ENCODE measurements at places on chromosomes 13 and 19.

DNA sequence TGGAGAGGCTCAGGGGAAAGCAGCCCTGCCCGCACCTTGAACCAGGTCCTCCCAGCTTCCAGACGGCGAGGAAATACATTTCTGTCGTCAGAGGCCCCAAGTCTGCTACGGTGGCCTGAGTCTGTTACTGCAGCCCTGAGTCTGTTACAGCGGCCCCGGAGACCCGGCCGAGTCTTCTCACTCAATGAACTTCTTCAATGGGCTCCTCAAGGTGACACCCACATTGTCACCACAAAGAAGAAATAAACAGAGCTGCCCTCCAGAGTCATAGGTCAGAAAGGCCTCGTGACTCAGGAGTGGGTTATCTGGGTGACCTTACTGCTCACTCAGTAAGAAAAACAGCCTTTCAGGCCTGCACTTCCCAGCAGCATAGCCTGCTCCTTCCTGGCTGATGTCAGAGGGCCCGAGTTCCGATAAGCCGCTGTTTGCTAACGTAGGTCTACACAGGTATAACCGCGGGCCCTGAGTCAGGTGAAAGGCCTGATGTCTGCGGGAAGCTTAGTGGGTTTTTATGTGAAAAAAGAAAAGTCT is 66.9 kb upstream of the TM9SF2 start:
- no peak for DNase-seq

DNA sequence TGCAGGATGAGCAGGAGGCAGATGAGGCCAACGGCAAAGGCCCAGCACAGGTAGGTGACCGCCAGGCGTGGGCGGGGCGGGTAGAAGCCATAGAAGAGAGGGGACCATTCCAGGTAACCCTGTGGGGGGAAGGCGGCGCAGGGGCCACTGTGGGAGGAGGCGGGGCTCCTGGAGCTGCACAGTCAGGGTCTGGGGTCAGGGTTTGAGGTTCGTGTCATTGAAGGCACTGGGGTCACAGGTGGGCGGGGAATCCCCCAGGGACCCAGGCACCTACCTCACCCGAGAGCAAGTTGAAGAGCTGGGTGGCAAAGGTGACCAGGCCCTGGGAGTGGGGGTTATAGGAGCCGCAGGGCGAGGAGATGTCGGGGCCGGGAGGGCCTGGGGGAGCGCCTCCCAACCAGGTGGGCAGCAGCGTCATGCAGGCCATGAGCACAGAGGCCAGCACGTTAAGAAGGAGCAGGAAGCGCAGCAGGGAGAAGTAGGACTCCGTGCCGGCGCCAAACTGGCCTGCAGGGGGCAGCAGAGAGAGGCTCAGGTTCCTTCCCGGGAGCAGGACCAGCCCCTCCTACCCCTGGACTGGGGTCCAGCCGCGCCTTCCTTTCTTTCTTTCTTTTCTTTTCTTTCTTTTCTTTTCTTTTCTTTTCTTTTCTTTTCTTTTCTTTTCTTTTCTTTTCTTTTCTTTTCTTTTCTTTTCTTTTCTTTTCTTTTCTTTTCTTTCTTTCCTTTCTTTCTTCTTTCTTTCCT is 4.6 kb downstream of the TMC4 start:
- DNase-seq = peak; percentile 91

DNA sequence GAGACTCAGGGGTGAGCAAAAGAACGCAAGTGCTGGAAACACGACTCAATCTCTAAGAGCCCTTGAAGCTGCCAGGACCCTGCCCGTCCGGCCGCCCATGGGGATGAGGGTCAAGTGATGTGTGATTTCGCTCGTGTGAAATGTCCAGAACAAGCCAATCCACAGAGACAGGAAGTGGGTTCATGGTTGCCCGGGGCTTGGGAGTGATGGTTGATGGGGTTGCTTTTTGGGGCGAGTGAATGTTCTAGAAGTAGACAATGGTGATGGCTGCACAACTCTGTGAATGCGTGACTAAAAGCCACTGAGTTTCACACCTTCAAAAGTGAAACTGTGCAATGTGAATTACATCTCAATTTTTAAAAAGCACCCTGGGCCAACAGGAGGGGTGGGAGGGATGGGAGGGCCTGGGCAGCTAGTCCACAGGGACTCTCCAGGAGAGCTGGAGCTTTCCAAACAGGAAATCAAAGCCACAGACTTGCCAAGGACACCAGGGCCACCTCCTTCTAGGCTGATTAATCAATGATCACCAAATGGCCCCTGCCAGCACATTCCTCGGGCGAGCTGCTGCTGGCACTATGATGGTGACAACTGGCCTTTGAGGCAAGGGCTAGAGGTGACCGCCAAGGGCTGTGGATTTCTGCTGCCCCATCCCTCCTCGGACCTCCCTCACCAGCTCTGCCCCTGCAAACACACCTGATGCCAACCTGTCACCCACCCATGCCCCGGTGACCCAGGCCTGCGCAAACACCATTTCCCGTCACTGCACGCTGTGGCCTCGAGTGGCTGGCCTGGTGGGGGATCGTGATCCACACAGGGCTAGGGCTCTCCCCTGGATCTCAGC is 14.0 kb downstream of the DPP9 start:
- no peak for DNase-seq

DNA sequence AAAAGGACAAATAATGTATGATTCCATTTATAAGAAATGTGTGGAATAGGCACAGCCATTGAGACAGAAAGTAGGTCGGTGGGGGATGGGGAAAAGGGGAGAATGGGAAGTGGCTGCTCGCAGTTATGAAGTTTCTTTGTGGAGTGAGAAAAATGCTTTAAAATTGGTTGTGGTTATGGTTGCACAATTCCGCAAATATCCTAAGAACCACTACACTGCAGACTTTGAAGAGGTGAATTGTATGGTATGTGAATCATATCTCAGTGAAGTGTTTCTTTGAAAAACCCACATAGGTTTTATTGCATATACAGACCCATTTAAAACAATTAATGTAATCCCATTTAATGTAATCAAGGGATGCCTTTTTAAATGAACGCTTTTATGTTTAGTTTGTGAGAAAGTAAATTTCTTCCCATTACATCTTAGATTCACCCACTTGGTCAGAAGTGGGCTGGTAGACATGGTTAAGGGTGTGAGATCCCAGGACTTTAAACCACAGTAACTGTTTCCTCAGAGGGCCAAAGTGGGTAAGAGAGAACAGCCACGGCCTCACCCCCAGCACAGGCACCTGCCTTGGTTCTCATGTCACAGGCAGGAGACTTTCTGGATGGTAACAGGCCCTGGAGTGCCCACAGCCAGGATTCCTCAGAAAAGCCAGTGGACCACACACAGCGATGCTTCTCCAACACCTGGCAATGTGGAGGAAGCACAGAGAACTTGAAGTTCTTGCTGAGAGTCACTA is 119.3 kb upstream of the GJB6 start:
- DNase-seq = no peak

GRCh38 chr13:105207572-105208293 is 1327.7 kb downstream of the EFNB2 start:
- no peak for DNase-seq

DNA sequence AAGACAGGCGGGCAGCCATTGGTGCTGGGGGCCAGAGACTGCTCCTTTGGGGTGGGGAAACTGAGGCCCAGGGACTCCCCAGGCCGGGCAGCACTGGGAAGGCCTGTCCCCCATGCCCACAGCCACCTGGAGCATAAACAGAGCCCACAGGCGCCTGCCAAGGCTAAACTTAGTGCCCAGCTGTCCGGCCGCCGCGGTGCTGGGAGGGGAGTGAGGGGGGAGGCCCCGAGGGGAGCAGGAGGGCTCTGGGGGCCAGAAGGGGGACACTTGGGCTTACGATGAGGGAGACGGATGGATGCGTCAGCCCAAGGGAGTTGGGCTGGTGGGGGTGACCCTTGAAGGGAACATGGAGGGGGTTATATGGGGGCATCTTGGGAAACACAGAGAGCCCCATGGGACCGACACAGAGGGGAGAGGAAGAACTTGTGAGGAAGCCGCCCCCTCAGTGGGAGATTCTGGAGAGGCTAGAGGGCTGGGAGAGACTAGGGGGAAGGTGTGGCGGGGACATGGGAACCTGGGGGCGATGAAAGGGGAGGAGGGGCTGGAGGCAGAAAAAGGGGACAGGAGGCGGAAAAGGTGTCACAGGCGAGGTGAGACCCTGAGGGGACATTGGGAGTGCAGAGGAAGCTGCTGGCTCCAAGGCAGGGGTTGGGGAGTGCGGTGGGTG is 2.2 kb downstream of the CERS1 start:
- no peak for DNase-seq

DNA sequence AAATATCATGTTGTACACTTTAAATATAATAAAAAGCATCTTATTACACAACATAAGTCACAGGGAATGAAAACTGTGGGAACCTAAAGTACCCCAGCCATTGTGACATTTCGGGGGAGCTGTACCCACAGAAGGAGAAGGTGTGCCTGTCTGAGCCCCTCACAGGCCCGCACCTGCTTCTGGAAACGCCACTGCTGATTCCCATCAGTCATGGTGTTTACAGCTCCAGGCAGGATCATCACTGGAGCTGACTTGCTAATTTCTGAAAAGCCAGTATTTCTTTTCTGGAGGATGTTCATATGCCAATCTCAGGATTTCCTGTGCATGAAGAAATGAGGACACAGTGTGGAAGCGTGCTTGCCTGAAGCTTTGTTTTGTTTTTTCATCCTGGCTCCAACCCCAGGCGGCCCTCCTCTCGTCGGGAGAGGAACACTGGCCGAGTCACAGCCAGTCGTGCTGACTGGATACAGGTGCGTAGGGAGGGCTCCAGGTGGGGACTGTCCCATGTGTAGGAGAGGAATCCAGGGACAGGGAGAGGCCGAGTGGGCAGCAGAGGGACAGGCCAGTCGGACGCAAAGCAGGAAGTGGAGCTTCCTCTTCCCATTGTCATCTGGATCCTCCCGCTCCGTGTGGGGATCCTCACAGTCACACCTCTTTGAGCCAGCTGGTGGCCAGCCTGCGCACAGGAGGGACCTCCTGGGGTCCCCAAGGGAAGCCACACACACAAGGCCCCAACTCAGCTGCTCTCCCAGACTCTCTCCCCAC is 4.2 kb upstream of the ATP12A start:
- DNase-seq = no peak

DNA sequence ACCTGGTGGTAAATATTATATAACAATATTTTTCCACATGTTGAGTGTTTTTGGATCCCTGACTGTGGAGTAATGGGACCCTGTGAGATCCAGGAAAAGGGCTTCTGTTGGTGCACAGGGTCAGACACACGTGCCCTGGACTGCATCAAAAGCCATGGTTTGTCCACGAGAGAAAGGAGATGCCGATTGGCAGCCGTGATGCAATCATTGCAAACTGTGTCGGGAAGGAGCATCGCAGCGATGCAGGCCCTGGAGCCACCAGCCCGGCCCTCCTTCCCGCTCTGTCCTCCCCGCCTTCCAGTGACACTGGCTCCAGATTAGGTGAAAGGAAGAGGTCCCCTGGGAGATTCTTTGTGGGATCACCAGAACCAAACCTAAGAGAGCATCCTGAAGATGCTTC is 9.1 kb downstream of the COL4A2 start:
- no peak for DNase-seq

- no peak for DNase-seq
Observed at GRCh38 chr13:44484562-44485138, 91.5 kb downstream of the TSC22D1 start.

DNA sequence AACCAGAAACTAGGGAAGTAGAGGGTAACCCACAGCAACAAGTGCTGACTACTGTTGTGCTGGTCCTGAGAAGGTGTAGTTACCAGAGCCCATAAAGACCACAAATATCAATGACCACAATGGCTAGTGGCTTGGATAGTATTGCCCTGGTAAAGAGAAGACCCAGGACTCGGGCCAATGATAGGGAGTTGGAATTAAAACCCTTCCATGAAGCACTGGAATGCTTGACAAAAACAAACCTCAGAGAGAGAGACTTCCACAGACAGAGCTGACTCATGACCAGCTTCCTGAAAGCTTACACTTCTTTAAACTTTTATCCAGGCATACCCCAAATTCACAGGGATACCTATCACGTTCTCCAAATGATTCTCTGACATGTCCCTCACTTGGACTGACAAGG is 60.5 kb downstream of the WDR87 start:
- DNase-seq = no peak

DNA sequence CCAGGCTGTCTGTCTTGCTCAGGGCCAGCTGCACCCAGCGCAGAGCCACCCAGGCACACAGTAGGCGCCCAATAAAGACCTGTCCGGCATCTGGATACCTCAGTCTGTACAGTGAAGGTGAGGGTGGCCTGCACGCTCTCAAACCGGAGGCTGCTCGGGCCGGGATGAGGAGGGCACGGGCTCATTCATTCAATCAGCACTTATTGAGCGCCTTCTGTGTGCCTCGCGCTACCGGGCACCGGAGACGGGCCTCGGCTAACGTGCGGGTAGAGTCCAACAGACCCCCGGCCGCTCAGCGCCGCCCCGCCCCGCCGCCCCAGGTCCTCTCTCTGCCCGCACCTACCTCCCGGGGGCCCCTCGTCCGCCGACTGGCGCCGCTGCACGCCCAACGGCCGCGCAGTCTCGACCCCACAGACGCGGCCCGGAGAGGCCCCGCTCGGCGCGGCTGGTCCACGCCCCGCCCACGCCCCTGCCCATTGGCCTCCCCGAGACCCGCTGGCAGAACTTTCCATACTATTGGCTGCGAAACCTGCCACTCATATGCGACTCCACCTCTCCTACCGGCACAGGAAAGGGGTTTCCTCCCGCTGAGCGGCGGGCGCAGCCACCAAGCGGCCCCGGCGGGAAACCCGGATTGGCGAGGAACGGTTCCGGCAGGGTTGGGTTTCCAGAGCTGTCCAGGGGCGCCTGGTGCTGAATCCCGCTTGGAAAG is at the start of gene SLC39A3:
SLC39A3 (minus strand) TSS at position 416 of the 712 bp plus-strand sequence. CDS start 2,760 bp downstream, outside the sequence.
- DNase-seq = peak; percentile 99

GRCh38 chr19:44696939-44697669 is 1.8 kb upstream of the CEACAM16 start:
- no peak for DNase-seq

GRCh38 chr13:32616883-32617511 is 30.7 kb downstream of the PDS5B start:
- DNase-seq = no peak

DNA sequence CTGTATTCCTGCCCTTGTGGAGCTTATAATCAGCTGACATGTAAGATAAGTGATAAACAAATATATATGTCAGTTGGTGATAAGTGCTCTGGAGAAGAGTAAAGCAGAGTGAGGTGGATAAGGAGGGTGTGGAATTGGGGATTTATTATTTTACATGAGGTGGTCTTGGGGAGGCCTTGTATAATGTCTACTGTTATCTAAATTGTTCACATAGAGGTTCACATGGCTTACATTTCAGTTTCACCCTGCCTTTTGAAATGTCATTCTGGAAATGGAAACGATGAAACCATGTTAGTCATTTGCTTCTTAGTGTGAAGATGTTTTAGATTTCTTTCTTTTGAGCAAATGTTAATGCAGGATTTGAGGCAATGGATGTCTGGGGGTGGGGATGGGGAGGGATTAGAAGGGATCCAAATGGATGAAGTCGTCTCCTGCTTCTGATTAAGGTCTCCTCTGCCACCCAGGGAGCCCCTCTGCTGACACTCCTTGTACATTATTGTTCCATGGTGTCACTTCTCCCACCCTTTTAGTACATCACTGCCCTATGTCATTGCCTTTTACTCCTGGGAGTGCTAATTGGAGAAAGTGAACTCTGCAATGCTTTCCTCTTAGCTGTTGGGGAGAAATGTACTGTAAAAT is 14.0 kb downstream of the B3GLCT start:
- DNase-seq = no peak

- no peak for DNase-seq
Observed at GRCh38 chr19:3710265-3710812, 2.2 kb downstream of the TJP3 start.

All from HTR-8/SVneo (cell line).